HuH-7.5 (cell line): ENCODE measurements at places on chromosomes 2 and 18.

DNA sequence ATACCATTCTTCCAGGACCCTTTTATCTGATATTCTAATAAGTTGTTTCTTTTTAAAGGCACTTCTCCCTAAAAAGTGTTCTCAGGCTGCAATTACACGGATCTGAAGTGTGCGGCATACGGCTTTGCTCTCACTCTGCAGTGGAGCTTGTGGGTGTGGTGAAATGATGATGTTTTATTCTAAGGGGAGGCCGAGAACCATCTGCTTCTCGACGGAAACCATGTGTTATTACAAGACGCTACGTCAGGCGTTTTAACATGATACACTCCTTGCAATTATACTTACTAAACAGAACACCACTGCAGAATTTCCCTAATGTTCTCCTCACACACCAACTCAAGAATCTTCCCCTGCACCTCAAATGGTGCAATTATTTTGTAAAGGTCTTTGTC, 34.9 kb upstream of the CTDP1 start:
- no peak for DNase-seq

DNA sequence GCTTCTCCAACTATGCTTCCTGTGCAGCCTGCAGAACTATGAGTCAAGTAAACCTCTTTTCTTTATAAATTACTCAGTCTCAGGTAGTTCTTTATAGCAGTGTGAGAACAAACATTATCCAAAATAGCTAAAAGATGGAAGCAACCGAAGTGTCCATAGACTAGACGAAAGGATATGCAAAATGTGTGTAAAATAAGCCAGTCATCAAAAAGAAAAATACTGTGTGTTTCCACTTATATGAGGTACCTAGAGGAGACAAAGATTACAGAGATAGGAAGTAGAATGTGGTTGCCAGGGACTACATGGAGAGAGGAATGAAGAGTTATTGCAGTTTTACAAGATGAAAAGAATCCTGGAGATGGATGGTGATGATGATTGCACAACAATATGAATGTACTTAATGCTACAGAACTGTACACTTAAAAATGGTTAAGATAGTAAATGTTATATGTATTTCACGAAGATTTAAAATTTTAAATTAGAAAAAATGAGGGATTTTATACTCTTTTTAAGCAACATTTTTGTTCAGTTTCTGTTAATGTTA, 99.3 kb upstream of the FN1 start:
- no peak for DNase-seq

DNA sequence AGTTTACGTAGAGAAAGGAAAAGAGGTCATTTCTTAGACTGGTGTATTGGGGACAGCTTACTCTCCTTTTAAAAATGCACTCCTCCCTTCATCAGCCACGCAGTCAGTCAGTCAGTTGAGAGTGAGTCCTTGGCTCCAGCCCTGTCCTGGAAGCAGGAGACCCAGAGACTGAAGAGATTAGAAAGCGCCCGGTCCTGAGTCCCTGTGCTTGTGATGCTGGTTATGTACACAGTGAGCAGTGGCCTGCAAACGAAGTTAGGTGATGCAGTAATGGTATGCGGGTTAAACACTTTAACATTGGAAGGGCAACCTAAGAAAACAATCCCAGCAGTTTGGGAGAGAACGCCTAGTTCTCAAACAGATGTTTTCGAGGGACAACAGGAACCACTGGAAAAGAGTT, 6.3 kb upstream of the ASB1 start:
- DNase-seq: no peak

DNA sequence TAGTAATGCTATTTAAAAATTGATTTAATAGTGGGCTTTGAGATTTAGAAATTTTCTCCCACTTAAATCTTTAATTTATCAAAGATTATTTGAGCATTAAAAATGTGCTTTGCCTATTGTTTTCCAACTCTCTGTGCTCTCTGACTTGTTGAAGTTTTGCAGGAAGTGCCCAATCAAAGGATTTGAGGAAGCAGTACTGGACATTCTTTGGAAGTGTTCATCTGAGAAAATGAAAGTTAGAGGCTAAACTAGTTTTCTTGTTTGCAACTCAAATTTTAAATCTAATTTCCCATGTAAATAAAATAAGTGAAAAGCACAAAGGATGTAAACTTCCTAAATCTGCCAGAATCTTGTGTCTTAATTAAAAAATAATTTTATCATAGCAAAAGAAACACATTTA, 89.1 kb downstream of the CAMKMT start:
- DNase-seq: no peak
